Activated naive CD8-positive, alpha-beta T cell treated with anti-CD3 and anti-CD28 coated beads, Interleukin-2, amount 50 U/mL, for 16 hours (primary cell): ENCODE measurements at places on chromosomes 6 and 20.

DNA sequence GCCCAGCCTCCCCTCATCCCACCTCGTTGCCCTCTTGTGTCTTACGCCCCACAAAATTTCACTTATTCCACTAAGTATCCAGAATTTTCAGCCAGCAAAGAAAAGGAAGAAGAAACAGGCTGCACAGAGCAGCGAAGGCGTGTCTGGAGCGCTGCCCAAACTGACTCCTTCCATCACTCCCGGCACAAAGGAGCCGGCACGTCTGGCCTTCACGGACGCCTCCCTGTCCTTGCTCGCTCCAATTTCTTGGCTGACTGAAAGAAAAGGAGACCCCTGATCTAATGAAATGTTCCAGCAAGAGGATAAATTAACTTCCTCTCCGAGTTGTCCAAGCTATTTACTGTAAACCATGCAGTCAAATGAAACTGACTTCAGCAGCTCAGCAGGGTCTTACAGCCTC lies 152.3 kb upstream of the CDH4 start:
- no peak for DNase-seq

GRCh38 chr20:63577317-63577894 lies 3.4 kb upstream of the HELZ2 start:
- DNase-seq = no peak

DNA sequence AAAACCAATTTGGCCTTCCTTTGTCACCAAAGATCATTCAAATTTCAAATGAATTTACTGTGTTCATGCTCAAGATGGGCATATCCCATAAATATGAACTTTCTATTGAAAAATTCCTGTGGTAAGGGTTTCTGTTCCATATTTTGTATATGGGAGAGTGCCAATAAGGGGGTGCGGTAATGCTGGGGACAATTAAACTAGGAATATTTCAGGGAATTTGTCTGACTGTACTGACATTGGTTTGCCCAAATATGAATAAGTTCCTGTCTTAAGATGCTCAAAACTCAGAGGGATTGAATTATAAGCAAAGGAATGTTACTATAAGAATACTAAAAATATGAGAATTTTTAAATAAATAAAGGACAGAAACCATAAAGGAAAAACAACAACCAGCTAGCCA lies 553.0 kb upstream of the MARCKS start:
- DNase-seq = no peak

DNA sequence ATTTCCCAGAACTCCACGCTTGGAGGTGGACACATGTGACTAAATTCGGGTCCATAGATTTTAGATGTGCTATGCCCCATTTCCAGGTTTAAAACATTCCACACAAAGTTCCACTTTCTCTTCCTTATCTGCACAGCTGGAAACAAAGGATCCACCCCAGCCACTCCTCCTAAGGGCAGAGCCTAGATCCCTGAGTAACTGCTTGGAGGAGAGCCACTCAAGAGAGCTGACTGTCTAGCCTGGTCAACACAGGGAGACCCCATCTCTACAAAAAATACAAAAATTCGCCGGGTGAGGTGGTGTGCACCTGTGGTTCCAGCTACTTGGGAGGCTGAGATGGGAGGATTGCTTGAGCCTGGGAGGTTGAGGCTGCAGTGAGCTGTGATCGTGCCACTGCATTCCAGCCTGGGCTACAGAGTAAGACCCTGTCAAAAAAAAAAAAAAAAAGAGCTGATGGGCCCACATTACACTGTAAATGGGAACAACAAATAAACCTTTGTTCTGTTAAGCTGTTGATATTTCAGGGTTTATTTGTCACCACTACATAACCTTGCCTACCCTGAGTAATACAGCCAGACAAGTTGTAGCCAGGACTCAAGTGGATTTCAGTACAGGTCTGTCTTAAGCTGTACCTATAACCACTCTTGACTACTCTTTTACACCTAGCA lies 25.8 kb upstream of the SNRPC start:
- DNase-seq = no peak

DNA sequence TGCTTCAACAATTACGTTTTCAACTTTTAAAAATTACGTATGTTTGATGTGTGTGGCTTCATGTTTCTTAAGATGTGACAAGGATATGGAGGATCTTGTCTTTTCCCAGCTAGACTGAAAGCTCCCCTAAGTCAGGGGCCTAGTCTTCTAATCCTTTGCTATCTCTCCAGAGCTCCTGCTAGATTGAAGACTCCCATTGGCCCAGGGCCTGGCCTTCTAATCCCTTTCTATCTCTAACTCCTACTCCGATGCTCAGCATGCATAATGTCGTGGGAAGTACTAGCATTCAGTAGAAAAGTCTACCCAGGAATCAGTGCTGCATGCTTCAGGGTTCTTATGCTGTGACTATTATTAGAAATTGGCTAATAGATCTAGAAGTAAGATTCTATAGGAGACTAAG lies 144.8 kb upstream of the SUPT3H start:
- no peak for DNase-seq
